Cardiac muscle cell (in vitro differentiated cells and primary cell): ENCODE measurements at places on chromosomes 5 and 9.
A peak's percentile ranks its signal among the peaks of the same experiment; 100 is the strongest.

DNA sequence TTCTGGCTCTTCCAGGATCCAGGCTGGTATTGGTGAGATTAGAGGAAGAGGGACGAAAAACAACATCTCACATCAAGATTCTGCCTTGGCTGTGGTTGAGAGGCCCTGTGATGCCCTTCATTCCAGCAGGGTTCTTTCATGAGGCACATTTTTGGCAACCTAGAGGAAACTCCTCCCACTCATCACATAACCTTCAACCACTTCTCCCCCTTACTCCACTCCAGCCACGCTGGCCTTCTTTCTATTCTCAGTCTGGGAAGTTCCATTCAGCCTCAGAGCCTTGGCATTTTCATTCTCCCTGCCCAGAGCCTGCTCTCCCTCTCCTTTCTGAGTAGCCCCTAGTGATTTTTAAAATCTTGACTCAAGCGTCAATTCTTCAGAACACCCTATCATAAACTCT lies 337.5 kb downstream of the ZSWIM6 start:
- no peaks in the 10 kb centered on the region for H3K27me3 ChIP-seq
- DNase-seq, result no peak
- no peak overlapping the region for H3K4me3 ChIP-seq
- H3K4me1 ChIP-seq, result no peaks in the 10 kb centered on the region
- no peak overlapping the region for H3K27ac ChIP-seq

- no peak overlapping the region for H3K4me3 ChIP-seq
- H3K36me3 ChIP-seq, result no peaks in the 10 kb centered on the region
- H3K27ac ChIP-seq, result no peak overlapping the region
- no peaks in the 10 kb centered on the region for H3K4me1 ChIP-seq
- peaks cover 67% of the 10 kb centered on the region for H3K27me3 ChIP-seq
- no peak for DNase-seq
These were observed 5.8 kb upstream of the FSTL4 start for GRCh38 chr5:133618141-133618540.

DNA sequence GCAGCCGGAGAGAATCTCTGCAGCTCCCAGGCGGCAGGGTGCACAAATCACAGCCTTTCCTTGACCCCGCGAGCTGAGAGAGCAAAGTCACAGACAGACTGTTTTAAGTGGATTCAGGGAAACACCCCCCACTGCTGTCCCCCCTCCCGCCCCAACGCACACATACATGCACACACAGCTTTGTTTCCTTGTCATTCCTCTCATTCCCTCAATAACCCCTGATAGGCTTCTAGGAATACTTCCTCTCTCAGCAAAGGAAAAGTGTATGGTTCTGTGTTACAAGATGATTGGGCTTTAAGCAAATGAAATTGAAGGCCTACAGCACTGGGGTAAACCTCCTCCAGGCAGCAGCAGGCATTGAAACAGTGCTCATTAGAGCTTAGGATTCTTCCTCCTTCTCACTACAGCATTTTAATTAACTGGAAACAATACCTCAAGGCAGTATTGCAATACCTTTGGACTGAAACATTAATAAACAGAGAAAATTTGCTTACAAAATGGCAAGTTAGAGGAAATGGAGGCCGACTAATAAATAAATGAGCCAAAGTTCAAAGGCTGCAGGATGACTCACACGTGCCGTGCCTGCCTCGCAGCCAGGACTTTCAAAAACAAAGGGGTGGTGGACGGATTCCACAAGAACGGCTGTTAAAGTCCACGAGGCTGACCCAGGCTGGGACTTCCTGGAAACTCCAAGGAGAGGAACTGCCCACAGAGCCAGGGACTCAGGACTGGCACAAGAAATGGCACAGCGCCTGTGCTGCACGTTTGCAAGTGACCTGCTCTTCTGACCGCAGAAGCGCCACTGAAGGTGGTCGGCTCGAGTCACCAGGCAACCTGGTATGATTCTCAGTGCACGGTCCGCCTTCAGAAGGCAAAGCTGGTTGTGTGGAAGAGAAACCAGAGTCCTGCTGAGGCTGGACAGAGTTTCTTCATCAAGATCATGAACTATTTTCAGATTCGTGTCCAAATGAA lies 236.2 kb downstream of the SYK start:
- peaks cover 3% of the 10 kb centered on the region for H3K4me1 ChIP-seq
- no peak for DNase-seq
- H3K27ac ChIP-seq, result no peak overlapping the region
- no peak overlapping the region for H3K4me3 ChIP-seq
- H3K36me3 ChIP-seq, result no peaks in the 10 kb centered on the region

GRCh38 chr9:34954225-34954624 lies 3.9 kb upstream of the PHF24 start:
- H3K27me3 ChIP-seq, result peaks cover 39% of the 10 kb centered on the region
- H3K4me3 ChIP-seq, result no peak overlapping the region
- H3K4me1 ChIP-seq, result no peaks in the 10 kb centered on the region
- DNase-seq, result no peak
- no peaks in the 10 kb centered on the region for H3K36me3 ChIP-seq

GRCh38 chr5:4196744-4197143 lies 601.1 kb downstream of the IRX1 start:
- H3K4me3 ChIP-seq, result no peak overlapping the region
- peaks cover 15% of the 10 kb centered on the region for H3K4me1 ChIP-seq
- H3K36me3 ChIP-seq, result no peaks in the 10 kb centered on the region

- H3K4me1 ChIP-seq, result peaks cover 45% of the 10 kb centered on the region
- peak; percentile 73 for DNase-seq
- peaks cover 2% of the 10 kb centered on the region for H3K36me3 ChIP-seq
- peak within 1 kb of the TSS; percentile 82 for H3K27ac ChIP-seq
These were observed at the start of gene ADAMTS19 for GRCh38 chr5:129459777-129460671. Gene ADAMTS19 (plus strand): TSS chr5:129460298. CDS start chr5:129460392, 94 bp downstream.

DNA sequence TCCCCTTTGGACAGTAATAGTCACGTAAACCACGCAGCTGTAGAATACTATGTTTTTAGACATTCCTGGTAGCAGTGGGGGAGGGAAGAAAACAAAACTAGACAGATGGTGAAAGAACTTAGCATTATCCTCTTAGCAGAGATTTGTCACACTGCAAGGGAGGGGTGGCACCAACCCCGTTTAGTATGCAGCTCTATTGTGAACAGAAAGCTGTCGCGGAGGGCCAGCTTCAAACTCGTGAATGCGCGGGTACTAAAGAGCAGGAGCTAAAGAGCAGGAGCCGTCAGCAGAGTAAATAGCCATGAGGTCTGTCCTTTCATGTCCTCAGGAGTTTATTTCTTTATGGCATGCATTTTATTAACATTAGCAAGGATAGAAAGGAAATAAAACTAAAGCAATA lies 141.9 kb upstream of the SLC12A2 start:
- DNase-seq, result no peak
- no peaks in the 10 kb centered on the region for H3K4me1 ChIP-seq
- no peak overlapping the region for H3K4me3 ChIP-seq
- no peaks in the 10 kb centered on the region for H3K36me3 ChIP-seq
- no peak overlapping the region for H3K27ac ChIP-seq

- no peak overlapping the region for H3K4me3 ChIP-seq
- H3K36me3 ChIP-seq, result no peaks in the 10 kb centered on the region
- no peaks in the 10 kb centered on the region for H3K27me3 ChIP-seq
These were observed 43.3 kb upstream of the ISOC1 start for GRCh38 chr5:129051283-129051682.

GRCh38 chr5:35659556-35659955 lies 41.9 kb downstream of the SPEF2 start:
- no peak for DNase-seq
- H3K4me1 ChIP-seq, result no peaks in the 10 kb centered on the region
- H3K27ac ChIP-seq, result no peak overlapping the region
- H3K4me3 ChIP-seq, result no peak overlapping the region

DNA sequence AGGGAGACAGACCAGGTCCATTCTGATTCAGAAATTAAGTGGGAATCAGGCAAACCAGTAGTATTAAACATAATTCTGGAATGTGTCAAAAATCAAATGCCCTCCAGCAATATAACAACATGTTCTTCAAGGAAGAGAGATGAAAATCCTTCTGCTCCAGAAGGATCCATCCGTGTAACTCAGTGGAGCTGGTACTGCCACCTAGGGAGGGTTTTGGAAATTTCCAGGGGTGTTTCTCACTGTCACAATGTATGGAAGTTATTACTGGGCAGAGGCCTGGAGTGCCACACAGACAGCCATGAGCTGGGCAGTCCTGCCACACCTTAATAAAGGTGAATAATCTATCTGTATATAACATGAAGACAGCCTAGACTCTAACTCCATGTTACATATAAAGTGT lies 87.5 kb downstream of the TTLL11 start:
- peaks cover 17% of the 10 kb centered on the region for H3K4me1 ChIP-seq
- H3K4me3 ChIP-seq, result no peak overlapping the region
- H3K27ac ChIP-seq, result no peak overlapping the region

- H3K27me3 ChIP-seq, result no peaks in the 10 kb centered on the region
- H3K27ac ChIP-seq, result no peak overlapping the region
- no peaks in the 10 kb centered on the region for H3K36me3 ChIP-seq
These were observed 36.5 kb downstream of the CACNA1B start for GRCh38 chr9:137913771-137914767.

DNA sequence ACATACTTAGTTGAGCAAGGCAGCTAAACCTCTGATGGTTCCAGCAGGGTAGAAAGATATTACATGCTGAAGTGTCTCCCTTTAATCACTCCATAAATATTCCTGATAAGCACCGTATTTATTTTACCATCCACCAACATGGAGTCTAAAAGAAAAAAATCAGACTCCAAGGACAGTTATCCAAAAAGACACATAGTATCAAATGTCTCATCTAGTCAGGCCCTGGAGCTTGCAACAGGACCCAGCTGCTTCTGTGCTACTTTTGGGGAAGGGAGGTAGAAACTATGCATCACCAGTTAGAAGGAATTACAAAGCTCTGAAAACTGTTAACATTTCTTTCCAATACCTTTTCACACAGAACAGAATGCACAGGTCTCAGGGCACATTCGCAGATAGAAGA lies 88.1 kb downstream of the S1PR3 start:
- no peaks in the 10 kb centered on the region for H3K36me3 ChIP-seq
- H3K4me1 ChIP-seq, result no peaks in the 10 kb centered on the region
- no peak overlapping the region for H3K4me3 ChIP-seq
- no peaks in the 10 kb centered on the region for H3K27me3 ChIP-seq
- peak; percentile 46 for DNase-seq
- H3K27ac ChIP-seq, result no peak overlapping the region

DNA sequence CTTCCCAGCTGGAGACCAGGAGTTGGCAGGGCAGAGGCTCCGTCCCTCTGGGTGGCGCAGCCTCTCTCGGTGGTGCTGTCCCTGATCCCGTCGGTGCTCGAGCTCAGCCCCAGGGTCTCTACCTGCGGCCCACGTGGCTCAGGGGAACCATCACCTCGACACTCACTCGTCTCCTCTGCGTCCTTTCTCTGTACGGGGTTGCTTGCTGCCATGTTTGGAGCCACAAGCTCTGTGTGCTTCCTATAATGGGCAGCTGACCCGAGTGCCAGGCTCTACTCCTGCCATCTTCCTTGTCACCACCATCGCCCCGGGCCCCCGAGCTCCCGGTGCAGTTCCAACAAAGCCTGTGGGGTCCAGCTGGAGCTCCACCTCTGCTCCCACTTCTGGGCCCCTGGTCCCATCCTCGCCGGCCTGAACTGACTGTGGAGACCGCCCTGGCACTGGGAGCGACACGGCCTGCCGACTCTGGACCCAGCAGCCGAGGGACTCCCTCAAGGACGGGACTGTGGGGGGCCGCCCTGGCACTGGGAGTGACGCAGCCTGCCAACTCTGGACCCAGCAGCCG lies 5.0 kb downstream of the FBXW5 start:
- no peak overlapping the region for H3K27ac ChIP-seq
- no peaks in the 10 kb centered on the region for H3K27me3 ChIP-seq
- H3K36me3 ChIP-seq, result peaks cover 26% of the 10 kb centered on the region

DNA sequence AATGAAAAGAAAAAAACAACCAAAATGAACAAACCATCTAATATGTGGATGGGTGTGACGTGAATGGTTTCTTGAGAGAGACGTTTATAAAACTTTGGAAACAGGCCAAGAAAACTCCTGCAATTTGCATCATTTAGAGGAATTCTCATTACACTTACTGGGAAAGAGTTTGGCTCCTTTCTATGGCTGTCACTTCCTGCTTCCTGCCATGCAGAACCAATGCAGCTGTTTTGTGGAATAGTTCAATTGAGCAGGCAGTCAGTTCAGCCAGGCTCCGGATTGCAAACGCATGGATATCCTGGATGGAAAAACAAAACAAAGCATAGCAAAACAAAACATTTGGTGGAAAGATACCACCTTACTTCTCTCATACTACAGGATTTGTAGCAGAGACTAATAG lies 36.6 kb downstream of the FAM114A2 start:
- H3K4me1 ChIP-seq, result no peaks in the 10 kb centered on the region
- no peak for DNase-seq
- peaks cover 15% of the 10 kb centered on the region for H3K36me3 ChIP-seq
- H3K4me3 ChIP-seq, result no peak overlapping the region
- H3K27ac ChIP-seq, result no peak overlapping the region

- H3K27ac ChIP-seq, result no peak overlapping the region
- H3K36me3 ChIP-seq, result no peaks in the 10 kb centered on the region
- no peaks in the 10 kb centered on the region for H3K27me3 ChIP-seq
- H3K4me1 ChIP-seq, result no peaks in the 10 kb centered on the region
- H3K4me3 ChIP-seq, result no peak overlapping the region
These were observed 183.8 kb upstream of the CD180 start for GRCh38 chr5:67380431-67380830.

DNA sequence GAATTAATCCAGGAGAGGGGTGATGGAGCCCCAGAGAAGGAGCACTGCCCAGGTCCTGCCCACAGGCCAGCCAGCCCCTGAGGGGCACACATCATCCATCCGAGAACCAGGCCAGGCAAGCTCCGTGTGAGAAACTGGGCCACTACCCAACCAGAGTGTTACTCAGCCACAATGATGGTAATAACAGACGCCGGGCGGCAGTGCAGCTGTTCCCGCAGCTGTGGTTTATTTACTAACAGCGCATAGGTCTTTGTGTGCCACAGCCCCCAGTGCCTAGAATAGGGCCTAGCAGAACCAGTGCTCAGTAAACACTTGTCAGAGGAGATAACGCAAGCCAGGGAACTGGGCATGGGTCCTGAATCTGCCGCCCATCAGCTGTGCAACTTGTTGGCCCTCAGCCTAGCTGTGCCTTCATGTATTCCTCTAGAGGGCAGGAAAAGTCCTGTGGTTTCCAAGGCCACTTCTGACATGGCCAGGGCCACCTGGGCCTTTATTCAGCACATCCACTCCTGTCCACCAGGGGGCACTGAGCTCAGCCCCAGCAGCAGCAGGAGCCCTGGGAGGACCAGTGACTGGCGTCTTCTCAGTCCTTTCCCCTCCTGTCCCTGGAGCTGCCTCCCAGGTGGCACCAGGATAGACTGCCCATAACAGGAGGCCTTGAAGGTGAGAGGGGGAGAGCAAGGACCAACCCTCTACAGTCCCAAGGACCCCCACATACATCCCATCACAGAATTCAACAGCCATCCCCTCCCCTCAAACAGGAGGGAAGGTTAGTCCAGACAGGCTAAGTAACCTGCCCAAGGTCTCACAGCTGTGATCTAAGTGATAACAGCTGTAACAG lies 2.1 kb downstream of the MXD3 start:
- H3K36me3 ChIP-seq, result peaks cover 9% of the 10 kb centered on the region
- H3K27me3 ChIP-seq, result no peaks in the 10 kb centered on the region
- H3K27ac ChIP-seq, result no peak overlapping the region
- DNase-seq, result peak; percentile 74

GRCh38 chr9:90645721-90646120 lies 3.1 kb upstream of the DIRAS2 start:
- H3K4me3 ChIP-seq, result no peak overlapping the region
- no peak for DNase-seq
- H3K27ac ChIP-seq, result no peak overlapping the region
